ENCODE measurements at places on chromosomes 4 and X. TPM values are rescaled to one million over a fixed set of nuclear protein-coding genes. Genes with fewer than 3 reads are reported as not detected.
A peak's percentile ranks its signal among the peaks of the same experiment; 100 is the strongest.

TCEAL7 gene
- not detected for total RNA-seq

C4orf50 gene
- not detected for total RNA-seq

SOX3 gene
- total RNA-seq: not detected

ARSJ gene
- 50.7 TPM for total RNA-seq

MAGEA1 gene
- not detected for total RNA-seq

DNA sequence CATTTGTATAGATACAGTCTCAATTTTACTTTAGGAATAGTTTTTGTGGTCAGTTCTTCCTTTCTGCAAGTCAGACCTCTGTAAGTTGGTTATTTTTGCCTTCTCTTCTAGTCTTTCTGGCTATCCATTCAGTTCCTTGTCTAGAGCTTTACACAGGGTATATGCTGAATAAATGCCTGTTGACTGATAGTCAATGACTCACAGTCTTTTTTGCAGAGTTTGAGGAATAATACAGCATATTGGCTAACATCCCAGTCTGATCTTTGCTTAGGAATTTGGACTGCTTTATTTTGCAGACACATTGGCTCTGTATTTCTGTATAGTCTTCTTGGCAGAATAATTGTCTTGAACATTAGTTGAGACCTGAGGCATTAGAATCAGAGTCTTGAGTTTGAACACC is 132.4 kb downstream of the MAGEC1 start:
- DNase-seq: peak; percentile 36
